Caco-2 (cell line): ENCODE measurements at places on chromosomes 12 and 14. TPM values are rescaled to one million over a fixed set of nuclear protein-coding genes. Genes with fewer than 3 reads are reported as not detected.

BBOF1 gene
- total RNA-seq = 0.66 and 0.91 TPM in 2 replicates

BDKRB2 gene
- total RNA-seq = 1.4 and 2.0 TPM in 2 replicates

MANSC1 gene
- 27.5 and 28.9 TPM in 2 replicates for total RNA-seq

GRCh38 chr12:19166387-19166786 lies 36.9 kb downstream of the PLEKHA5 start:
- H3K27me3 ChIP-seq = no peaks in the 10 kb centered on the region
- H3K4me3 ChIP-seq = no peak overlapping the region
- H3K27ac ChIP-seq = no peak overlapping the region
- H3K4me1 ChIP-seq = peaks cover 22% of the 10 kb centered on the region
- H3K36me3 ChIP-seq = no peaks in the 10 kb centered on the region
- no peak for DNase-seq

- no peaks in the 10 kb centered on the region for H3K36me3 ChIP-seq
- peaks cover 6% of the 10 kb centered on the region; the same call in 1 of the 2 replicates for H3K4me1 ChIP-seq
- no peaks in the 10 kb centered on the region for H3K27me3 ChIP-seq
- H3K27ac ChIP-seq = no peak overlapping the region
Measured at GRCh38 chr12:58850826-58851225, 69.5 kb downstream of the LRIG3 start.
